Esophagus squamous epithelium (tissue), 5 donors: ENCODE measurements at places on chromosomes 3 and 15.

- H3K4me1 ChIP-seq = peaks cover 13% of the 10 kb centered on the region
- no peak overlapping the region for H3K4me3 ChIP-seq
- H3K27me3 ChIP-seq = no peaks in the 10 kb centered on the region
- H3K36me3 ChIP-seq = no peaks in the 10 kb centered on the region
Measured at GRCh38 chr3:121974601-121975111, 47.4 kb downstream of the ILDR1 start.

DNA sequence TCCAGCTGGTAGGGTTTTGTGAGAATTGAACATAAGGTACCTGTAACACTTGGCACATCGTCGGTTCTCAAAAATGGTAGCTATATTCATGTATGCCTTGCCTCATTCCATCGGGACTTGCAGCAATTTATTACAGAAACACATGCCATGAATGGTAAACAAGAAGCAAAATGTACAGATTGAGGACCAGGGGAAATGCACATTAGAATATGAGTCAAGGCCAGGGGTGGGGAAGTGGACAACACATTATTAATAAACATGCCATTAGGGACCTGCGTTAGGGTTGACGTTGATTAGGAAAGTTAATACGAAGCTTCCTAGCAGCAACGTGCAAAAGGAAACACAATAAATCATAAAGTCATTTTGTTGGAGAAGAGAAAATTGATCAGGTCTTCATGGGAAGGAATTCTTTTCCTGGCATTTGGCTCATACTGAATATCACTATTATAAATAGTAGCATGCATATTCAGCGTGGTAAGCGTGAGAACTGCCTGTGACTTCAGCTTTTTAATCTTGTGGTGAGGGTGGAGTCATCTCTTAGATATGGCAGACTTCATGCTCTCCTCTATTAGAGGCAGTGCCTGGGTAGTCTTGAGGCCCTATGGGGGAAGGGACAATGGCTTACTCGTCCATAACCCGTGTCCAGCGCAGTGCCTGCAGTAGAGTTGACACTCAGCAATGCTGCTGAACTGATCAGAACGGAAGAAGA lies 184.9 kb downstream of the SV2B start:
- no peak overlapping the region for H3K27ac ChIP-seq
- H3K4me3 ChIP-seq = no peak overlapping the region
- no peaks in the 10 kb centered on the region for H3K27me3 ChIP-seq
- DNase-seq = no peak

DNA sequence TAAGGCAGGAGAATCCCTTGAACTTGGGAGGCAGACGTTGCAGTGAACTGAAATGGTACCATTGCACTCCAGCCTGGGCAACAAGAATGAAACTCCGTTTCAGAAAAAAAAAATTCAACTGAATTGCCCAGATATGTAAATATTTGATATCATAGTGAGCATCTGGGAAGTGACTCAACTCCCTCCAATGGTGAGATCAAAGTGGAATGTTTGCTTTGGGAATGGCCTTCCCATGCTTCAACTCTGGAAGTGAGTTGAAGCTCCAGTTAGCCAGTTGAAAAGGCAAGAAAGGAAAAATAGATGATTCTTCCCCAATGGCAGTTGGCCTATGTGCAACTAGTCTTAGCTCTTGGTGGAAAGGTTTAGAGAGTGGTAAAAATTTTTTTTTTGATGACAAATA lies 131.6 kb upstream of the CMC1 start:
- H3K4me3 ChIP-seq = no peak overlapping the region
- no peaks in the 10 kb centered on the region for H3K4me1 ChIP-seq
- H3K27me3 ChIP-seq = no peaks in the 10 kb centered on the region
- no peak for DNase-seq

DNA sequence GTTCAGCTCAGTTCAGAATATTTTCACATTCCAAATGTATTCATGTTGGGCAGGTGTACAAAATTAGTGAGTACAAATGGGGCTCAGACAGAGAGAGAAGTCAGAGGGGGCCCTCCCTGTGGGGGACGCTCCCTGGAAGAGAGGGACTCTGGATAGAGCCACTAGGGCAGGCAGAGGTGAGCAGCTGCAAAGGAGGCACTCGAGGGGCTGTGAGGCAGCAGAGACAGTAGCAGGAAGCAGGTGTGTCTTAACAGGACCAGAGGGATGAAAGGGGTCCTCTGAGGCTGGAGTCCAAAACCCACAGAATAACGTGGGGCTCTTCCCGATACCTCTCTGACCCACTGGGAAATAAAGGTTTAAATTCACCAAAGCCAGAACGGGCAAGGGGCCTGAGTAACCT lies 127.1 kb downstream of the MEGF11 start:
- H3K27me3 ChIP-seq = no peaks in the 10 kb centered on the region
- no peak overlapping the region for H3K4me3 ChIP-seq
- no peak overlapping the region for H3K27ac ChIP-seq
- no peaks in the 10 kb centered on the region for H3K4me1 ChIP-seq
- H3K36me3 ChIP-seq = no peaks in the 10 kb centered on the region

DNA sequence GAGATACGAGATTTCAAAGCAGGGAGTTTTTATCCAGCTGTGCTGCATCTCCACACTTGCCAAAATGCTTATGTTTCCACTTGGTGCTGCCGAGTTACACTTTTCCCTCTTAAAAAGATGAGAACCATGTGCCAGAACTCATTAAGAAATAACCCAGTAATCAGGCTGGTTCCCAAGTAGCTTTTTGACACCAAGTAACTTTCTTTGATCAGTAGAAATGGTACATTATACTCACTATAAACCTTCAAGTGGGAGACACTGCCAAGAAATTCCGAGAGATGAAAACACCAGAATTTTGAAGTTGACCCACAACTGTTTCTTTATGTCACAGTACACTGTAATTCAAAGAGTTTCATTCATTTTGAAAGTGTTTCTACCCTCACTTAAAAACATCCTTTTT lies 164.6 kb upstream of the CCDC54 start:
- H3K27me3 ChIP-seq = no peaks in the 10 kb centered on the region
- H3K36me3 ChIP-seq = no peaks in the 10 kb centered on the region
- H3K27ac ChIP-seq = no peak overlapping the region
- H3K4me1 ChIP-seq = peaks cover 9% of the 10 kb centered on the region
- no peak overlapping the region for H3K4me3 ChIP-seq
- no peak for DNase-seq

DNA sequence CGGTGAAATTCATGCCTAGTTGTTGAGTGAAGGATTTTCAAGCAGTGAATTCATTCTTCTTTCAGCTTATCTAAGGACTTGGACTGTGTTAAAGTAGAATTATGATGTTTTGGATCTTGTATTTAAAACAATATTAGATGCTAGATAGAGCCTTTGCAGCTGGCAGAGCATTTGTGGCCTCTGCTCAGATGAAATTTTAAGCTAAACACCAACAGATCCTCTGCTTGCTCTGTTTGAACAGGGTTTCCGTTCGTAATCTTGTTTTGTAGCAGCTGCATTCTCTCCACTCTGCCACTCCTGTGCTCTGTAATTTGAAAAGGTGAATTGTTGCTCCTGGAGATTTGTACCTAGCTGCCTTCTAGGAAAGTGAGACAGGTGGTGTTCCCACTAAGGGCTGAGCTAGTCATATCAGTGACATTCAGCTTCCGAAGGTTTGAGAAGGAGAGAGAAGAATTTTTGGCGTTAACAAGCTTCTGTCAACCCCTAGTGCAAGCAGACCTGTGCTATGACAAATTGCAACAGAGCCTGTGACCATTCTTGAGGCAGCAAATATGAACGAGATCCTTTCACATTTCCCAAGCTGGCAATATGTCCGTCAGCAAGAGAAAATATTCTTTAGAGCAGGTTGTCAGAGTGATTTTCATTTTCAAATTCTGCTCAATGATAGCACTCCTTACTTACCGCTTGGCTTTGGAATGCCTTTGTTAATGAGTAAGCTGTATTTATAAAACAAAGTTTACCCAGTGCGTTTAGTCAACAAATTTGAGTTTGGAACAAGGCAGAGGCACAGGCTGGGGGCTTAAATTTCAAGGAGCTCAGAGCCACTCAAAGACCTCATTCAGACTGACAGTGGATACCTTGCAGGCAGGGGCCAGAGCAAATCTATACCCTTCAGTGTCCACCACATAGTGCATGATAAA lies 5.3 kb downstream of the CHST2 start:
- no peak overlapping the region for H3K27ac ChIP-seq
- DNase-seq = no peak
- no peak overlapping the region for H3K4me3 ChIP-seq

- no peak overlapping the region for H3K27ac ChIP-seq
- H3K4me1 ChIP-seq = no peaks in the 10 kb centered on the region
- H3K4me3 ChIP-seq = no peak overlapping the region
- no peak for DNase-seq
- H3K27me3 ChIP-seq = no peaks in the 10 kb centered on the region
Measured at GRCh38 chr3:12454816-12455121, 29.5 kb upstream of the TSEN2 start.

- H3K27me3 ChIP-seq = no peaks in the 10 kb centered on the region
- DNase-seq = no peak
- peaks cover 11% of the 10 kb centered on the region for H3K4me1 ChIP-seq
- H3K36me3 ChIP-seq = peaks cover 44% of the 10 kb centered on the region
- H3K27ac ChIP-seq = no peak overlapping the region
Measured at GRCh38 chr3:43699864-43700263, 9.1 kb downstream of the ABHD5 start.

DNA sequence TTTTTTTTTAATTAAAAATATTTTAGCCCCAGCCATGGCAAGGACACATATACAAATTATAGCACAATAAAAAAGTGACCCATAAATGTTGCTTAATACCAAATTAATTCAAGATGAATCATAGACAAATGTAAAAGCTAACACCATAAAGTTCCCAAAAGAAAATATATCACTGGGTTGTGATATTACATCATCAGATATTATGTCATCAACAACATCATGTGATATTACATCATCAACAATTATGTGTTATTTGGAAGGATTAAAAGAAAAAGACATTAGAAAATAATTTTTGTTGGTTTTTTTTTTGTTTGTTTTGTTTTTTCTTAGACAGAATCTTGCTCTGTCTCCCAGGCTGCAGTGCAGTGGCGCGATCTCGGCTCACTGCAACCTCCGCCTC lies 34.5 kb upstream of the ABHD10 start:
- no peaks in the 10 kb centered on the region for H3K4me1 ChIP-seq
- DNase-seq = no peak
- H3K36me3 ChIP-seq = peaks cover 44% of the 10 kb centered on the region
- H3K27ac ChIP-seq = no peak overlapping the region
- no peak overlapping the region for H3K4me3 ChIP-seq

DNA sequence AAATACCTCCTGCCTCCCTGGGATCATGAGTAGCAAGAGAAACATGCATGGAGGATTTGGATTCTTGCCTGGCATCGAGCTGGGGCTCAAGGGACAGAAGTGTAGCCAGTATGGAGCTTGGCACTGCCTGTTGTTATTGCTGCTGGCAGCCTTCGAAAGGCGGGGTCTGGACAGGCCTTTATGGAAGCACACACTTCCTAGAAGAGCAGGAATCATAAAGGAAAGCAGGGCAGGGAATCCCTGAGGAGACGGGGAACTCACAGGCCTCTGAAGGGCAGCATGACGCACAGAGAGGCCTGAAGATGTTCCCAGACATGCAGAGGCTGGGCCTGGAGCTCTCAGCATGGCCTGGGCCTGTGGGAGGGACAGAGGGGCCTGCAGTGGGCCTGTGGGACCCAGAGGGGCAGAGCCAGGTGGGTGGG lies 18.6 kb upstream of the SLC41A3 start:
- H3K27ac ChIP-seq = peak overlapping the region; percentile 76
- DNase-seq = no peak

DNA sequence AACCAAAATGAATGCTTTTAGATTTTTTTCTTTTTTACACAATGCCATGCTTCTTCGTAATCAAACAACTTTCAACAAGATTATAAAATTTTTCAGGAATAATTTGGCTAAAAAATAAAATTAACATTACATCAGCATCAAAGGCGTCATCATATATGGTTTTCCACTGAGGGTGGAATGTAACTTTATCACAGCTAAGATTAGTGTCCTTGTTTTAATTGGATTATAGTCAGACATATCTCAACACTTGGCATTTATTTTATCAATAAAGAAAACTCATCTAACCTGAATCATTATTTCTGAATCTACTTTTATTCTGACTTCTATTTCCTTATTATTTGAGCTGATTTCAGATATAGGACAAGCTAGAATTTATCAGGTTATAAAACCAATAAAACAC lies 1.6 kb downstream of the NRG4 start:
- no peak for DNase-seq
- no peaks in the 10 kb centered on the region for H3K36me3 ChIP-seq
- H3K27ac ChIP-seq = no peak overlapping the region
- peaks cover 4% of the 10 kb centered on the region for H3K4me1 ChIP-seq
- H3K27me3 ChIP-seq = no peaks in the 10 kb centered on the region

- peaks cover 4% of the 10 kb centered on the region for H3K4me1 ChIP-seq
- H3K27me3 ChIP-seq = no peaks in the 10 kb centered on the region
- no peak overlapping the region for H3K4me3 ChIP-seq
- no peaks in the 10 kb centered on the region for H3K36me3 ChIP-seq
Measured at GRCh38 chr15:39074341-39074985, 506.4 kb upstream of the THBS1 start.

DNA sequence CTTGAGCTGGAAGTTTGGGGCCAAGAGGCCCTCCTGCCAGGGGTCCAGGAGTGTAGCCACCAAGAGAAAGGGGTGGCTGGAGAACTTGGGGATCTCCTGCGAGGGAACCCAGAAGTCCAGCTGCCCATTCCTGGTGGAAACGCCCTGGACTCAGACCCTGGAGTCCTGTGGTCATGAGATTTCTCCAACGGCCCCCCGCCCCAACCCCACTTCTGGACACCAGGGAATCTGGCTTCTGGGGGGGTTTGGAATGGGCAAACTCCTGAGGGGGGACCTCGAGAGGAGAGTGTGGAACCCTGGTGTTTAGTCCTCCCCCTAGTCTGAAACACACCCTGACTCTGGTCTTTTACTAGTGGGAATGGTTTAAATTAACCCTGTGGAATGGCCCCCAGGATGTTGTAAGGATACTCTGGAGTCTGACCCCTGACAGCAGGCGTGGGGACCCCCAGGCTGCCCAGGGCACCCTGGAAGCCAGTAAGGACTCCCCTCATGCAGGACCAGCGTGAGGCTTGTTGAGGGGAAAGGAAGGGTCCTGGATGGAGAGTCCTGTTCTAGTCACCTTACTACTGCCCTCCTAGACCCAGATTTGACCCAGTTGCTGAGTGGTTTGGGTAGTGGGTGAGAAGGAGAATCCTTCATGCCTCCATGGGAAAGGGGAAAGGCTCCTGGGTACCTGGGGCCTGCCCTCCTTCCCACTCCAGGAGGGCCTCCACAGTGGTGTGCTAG lies 540 bp downstream of the KLHDC8B start:
- peaks cover 37% of the 10 kb centered on the region for H3K36me3 ChIP-seq
- H3K27me3 ChIP-seq = no peaks in the 10 kb centered on the region
- peak overlapping the region; percentile 90 for H3K27ac ChIP-seq
- H3K4me1 ChIP-seq = peaks cover 56% of the 10 kb centered on the region

DNA sequence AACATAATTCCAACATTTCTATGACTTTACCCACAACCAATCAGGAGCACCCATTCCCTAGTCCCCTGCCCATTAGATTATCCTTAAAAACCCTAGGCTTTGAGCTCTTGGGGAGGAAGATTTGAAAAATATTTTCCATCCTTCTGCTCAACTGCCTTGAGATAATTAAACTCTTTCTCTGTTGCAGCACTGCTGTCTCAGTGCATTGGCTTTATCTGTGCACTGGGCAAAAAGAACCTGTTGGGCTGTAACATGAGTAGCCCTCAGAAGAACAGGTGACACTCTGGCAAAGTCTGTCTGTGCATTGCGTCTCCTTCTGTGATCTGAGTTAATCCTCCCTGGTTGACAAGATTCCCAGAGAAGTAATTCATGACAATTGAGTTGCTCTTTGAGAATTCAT lies 83.9 kb downstream of the ZMAT3 start:
- H3K27ac ChIP-seq = no peak overlapping the region
- H3K27me3 ChIP-seq = no peaks in the 10 kb centered on the region
- H3K36me3 ChIP-seq = no peaks in the 10 kb centered on the region
